Chondrocyte (in vitro differentiated cells): ENCODE measurements at places on chromosomes 2 and 18.

- no peak for DNase-seq
These were observed 755.5 kb downstream of the SUCLG1 start for GRCh38 chr2:83703598-83703997.

- no peak for DNase-seq
These were observed 26.0 kb upstream of the SP3 start for GRCh38 chr2:173990970-173991819.

- DNase-seq: no peak
These were observed 89.8 kb downstream of the LDLRAD4 start for GRCh38 chr18:13308369-13308768.

- no peak for DNase-seq
These were observed 316.8 kb upstream of the KCNH7 start for GRCh38 chr2:163155279-163155883.

DNA sequence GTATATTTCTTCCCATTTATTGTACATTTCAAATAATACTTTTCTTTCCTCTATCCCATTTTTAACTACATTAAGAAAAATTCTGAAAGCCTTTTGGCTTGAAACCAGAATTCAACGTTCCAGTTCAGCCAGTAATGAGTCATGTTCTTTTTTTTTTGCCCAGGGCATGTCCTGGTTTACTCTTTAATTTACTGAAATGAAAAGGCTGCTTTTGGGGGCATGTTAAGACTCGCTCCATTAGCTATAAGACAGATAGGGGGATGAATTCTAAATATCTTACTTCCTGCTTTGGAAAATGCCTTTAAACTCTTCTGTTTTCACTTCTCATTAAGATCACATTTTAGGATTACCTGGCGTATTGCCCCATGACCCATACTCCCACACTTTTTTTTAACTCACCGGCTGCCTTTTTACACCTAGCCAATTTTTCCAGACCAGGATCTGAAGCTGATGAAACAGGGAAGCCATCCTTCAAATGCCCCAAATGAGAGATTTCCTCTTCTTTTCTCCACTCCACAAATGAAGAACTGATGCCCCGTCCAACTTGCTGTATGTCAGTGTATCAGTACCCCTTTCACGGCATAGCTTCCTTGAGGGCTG lies 585 bp downstream of the ABCA12 start:
- DNase-seq: no peak
